Activated T-helper 1 cell treated with anti-CD3 and anti-CD28 coated beads, Interleukin-2, amount 50 U/mL, for 16 hours (primary cell): ENCODE measurements at places on chromosomes 13 and 19.

- DNase-seq: no peak
Measured at GRCh38 chr19:46609511-46610412, 8.6 kb downstream of the CALM3 start.

DNA sequence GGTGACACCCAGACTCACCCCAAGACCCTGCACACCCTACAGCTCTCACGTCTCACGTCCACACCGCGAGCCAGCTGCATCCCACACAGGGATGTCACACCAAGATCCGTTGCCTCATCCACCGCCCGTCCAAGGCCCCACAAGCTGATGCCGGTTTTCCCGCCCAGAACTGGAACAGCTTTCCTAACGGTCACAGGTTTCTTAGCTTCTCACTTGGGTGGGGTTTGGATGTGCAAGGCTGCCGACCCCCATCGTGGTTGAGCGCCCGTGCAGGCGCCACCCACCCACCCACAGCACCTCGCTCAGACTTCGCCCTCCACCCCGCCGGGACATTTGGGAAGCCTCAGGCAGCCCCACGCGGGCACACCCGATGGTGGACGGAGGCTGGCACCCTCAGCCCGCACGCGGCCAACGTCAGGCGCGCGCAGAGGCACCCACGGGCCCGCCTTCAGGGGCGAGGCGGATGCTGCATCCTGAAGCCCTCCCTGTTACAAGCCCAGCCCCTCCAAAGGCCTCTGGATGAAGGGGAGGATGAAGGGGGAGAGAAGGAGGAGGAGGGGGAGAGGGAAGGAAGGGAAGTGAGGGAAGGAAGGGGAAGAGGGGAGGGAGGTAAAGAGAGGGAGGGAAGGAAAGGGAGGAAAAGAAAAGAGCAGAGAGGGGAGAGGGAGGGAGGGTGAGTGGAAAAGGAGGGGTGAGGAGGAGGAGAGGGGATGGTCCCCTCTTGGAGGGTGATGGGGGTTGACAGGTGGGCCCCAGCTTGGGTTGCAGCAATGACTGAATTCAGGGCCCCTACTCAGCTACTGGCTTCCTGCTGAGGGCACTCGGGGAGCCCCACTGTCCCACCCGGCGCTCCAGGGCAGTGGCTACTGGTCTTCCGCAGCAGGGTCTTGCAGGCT lies 12.8 kb downstream of the ONECUT3 start:
- DNase-seq: no peak

DNA sequence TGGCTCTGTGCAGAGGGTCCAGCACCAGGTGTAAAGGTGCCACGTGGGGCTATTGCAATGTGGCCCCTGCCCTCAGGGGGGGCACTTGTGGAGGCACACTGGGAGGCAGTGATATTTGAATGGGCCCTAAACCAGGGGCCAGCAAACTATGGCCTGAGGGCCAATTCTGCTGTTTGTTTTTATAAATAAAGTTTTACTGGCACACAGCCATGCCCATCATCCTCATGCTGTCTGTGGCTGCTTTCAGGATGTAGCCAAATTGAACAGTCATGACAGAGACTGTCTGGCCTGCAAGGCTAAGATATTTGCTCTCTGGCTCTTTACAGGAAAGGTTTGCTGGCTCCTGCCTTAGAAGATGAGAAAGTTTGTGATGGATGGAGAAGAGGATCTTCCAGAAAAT lies 33.9 kb upstream of the RANBP3 start:
- no peak for DNase-seq

DNA sequence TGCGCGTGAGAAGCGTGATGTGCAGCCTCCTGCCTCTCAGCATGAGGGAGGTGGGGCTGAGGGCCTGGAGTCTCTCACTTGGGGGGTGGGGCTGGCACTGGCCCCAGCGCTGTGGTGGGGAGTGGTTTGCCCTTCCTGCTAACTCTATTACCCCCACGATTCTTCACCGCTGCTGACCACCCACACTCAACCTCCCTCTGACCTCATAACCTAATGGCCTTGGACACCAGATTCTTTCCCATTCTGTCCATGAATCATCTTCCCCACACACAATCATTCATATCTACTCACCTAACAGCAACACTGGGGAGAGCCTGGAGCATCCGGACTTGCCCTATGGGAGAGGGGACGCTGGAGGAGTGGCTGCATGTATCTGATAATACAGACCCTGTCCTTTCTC lies 8.7 kb downstream of the CD177 start:
- no peak for DNase-seq
